ENCODE measurements at places on chromosomes 7 and 10. TPM values are rescaled to one million over a fixed set of nuclear protein-coding genes. Genes with fewer than 3 reads are reported as not detected.

RASA4B gene
- 2.0 TPM for total RNA-seq

BMPER gene
- total RNA-seq, result 56.5 TPM

PIK3CG gene
- total RNA-seq, result not detected

VWC2 gene
- total RNA-seq, result not detected

SLC39A12 gene
- total RNA-seq, result not detected

SYCE1 gene
- not detected for total RNA-seq

HABP2 gene
- total RNA-seq, result not detected

Data from smooth muscle cell of the coronary artery (primary cell).